Adipose tissue (tissue), 3 donors: ENCODE measurements at places on chromosomes 7 and 10. TPM values are rescaled to one million over a fixed set of nuclear protein-coding genes. Genes with fewer than 3 reads are reported as not detected.

Gene NRG3
- 0.07 TPM for polyA plus RNA-seq

Gene RAPGEF5
- polyA plus RNA-seq: 7.0 TPM

Gene AGMO
- 2.4 TPM for polyA plus RNA-seq

Gene HHEX
- 13.8 TPM for polyA plus RNA-seq

Gene PRSS1
- 17.3 TPM for polyA plus RNA-seq

Gene NODAL
- 0.04 TPM for polyA plus RNA-seq

Gene CCDC3
- 21.1 TPM for polyA plus RNA-seq

Gene KNDC1
- polyA plus RNA-seq: 0.28 TPM

Gene STEAP4
- 24.2 TPM for polyA plus RNA-seq

Gene HSPA12A
- polyA plus RNA-seq: 4.8 TPM

Gene TMEM270
- polyA plus RNA-seq: not detected

Gene EGFR
- 13.6 TPM for polyA plus RNA-seq

Gene CRHR2
- polyA plus RNA-seq: 0.21 TPM

Gene TLX1
- not detected for polyA plus RNA-seq

Gene CUL2
- 12.8 TPM for polyA plus RNA-seq

Gene SLC39A12
- polyA plus RNA-seq: not detected

Gene ACTR3C
- 2.0 TPM for polyA plus RNA-seq

Gene PON1
- polyA plus RNA-seq: not detected

Gene ABCB4
- polyA plus RNA-seq: 0.06 TPM

Gene LMOD2
- 0.03 TPM for polyA plus RNA-seq

Gene AGR2
- polyA plus RNA-seq: 6.8 TPM

Gene FAM24B
- 10.9 TPM for polyA plus RNA-seq

Gene CCDC146
- polyA plus RNA-seq: 2.9 TPM

Gene TRIM50
- 4.1 TPM for polyA plus RNA-seq

Gene TMEM184A
- polyA plus RNA-seq: 0.91 TPM

Gene NUTM2E
- 0.21 TPM for polyA plus RNA-seq

Gene CACNB2
- polyA plus RNA-seq: 3.4 TPM

Gene ABI1
- polyA plus RNA-seq: 21.9 TPM

Gene DTX2
- polyA plus RNA-seq: 10.0 TPM

Gene MSS51
- polyA plus RNA-seq: 1.2 TPM

Gene BCAP29
- polyA plus RNA-seq: 48.6 TPM

Gene SAMD9L
- polyA plus RNA-seq: 8.9 TPM

Gene EPHA1
- 0.89 TPM for polyA plus RNA-seq

Gene VGF
- 0.22 TPM for polyA plus RNA-seq

Gene ACSM6
- 0.22 TPM for polyA plus RNA-seq

Gene CLDN4
- polyA plus RNA-seq: 98.3 TPM

Gene CLDN3
- 0.22 TPM for polyA plus RNA-seq

Gene KIAA1217
- 13.3 TPM for polyA plus RNA-seq

Gene RHBDD2
- polyA plus RNA-seq: 23.4 TPM

Gene SPDYE5
- 0.08 TPM for polyA plus RNA-seq

Gene GIMAP8
- polyA plus RNA-seq: 12.1 TPM

Gene ADAM12
- polyA plus RNA-seq: 1.5 TPM

Gene C10orf71
- 0.01 TPM for polyA plus RNA-seq

Gene CDHR3
- polyA plus RNA-seq: 6.4 TPM

Gene LRRC18
- not detected for polyA plus RNA-seq

Gene SPDYE8
- polyA plus RNA-seq: not detected

Gene DRGX
- not detected for polyA plus RNA-seq

Gene C7orf57
- polyA plus RNA-seq: not detected

Gene C10orf95
- polyA plus RNA-seq: not detected

Gene INHBA
- polyA plus RNA-seq: 0.07 TPM

Gene SFTPA1
- 0.39 TPM for polyA plus RNA-seq

Gene FAM13C
- polyA plus RNA-seq: 4.4 TPM

Gene CCDC71L
- 4.9 TPM for polyA plus RNA-seq

Gene ENTPD1
- polyA plus RNA-seq: 1.6 TPM
